ENCODE measurements at places on chromosomes 5 and 9.

DNA sequence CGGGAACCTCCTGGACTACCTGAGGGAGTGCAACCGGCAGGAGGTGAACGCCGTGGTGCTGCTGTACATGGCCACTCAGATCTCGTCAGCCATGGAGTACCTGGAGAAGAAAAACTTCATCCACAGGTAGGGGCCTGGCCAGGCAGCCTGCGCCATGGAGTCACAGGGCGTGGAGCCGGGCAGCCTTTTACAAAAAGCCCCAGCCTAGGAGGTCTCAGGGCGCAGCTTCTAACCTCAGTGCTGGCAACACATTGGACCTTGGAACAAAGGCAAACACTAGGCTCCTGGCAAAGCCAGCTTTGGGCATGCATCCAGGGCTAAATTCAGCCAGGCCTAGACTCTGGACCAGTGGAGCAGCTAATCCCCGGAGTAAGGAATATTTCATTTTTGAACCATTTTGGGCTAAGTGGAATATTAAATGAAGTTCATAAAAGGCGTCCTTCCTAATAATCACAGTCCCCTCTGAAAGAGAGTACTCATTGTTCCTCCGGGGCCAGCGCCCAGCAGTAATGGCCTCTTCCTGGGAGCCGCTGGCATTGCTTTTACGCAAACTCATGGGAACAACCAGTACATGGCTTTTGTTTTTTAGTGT is 23.6 kb downstream of the QRFP start:
- DNase-seq, result no peak

- DNase-seq, result no peak
Measured at GRCh38 chr5:111392181-111392580, 120.2 kb downstream of the STARD4 start.

GRCh38 chr5:77168879-77169244 is 41.6 kb upstream of the PDE8B start:
- DNase-seq, result no peak

DNA sequence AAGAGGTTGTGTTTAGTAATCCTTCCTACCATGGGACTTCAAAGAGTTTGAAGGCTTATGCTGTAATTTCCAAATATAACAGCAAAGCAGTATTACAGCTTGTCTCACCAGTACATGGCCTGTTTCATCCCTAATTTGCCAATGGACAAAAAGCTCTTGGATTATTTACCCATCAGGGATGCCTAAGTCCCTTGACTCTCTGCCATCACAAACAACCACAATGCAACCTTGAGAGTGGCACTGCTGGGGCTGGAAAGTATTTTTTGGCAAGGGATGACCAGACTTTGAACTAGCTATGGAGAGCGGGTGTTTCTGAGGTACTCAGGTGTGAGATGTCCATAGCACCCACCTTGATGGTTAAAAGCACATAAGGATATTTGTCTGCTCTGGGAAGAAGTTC is 9.1 kb downstream of the MAMDC2 start:
- DNase-seq, result no peak

DNA sequence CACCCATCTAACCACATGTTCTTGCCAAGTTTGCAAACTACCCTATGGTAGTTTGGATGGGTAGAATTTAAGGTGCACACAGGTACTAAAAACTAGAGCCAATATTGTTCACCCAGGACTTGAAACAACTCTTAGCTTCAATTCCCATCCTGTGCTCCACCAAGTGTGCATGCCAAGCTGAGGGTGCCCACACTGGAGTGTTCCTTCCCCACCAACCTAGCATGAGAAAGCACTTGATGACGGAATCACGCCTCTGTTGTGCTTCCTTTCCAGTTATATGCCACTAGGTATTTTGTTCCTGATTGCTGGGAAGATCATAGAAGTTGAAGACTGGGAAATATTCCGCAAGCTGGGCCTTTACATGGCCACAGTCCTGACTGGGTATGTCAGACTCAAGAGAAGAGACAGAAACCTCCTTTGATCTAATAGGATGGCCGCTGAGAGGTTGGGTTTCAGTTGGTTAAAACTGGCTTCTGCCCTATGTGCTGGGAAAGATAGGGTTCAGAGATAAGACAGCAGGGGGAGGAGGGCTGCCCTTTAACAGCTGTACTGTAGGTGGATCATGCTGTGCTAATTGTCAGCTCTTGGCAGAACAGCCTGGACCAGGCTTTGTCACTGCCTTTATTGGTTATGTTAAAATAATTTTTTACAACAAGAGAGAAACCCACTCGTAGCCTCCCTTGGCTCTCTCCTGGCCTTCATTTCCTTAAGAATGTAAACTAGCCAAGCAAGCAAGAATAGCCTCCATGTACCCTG is 83.5 kb downstream of the SLC1A1 start:
- no peak for DNase-seq

- no peak for DNase-seq
Measured at GRCh38 chr5:44334622-44335021, 54.6 kb downstream of the FGF10 start.

DNA sequence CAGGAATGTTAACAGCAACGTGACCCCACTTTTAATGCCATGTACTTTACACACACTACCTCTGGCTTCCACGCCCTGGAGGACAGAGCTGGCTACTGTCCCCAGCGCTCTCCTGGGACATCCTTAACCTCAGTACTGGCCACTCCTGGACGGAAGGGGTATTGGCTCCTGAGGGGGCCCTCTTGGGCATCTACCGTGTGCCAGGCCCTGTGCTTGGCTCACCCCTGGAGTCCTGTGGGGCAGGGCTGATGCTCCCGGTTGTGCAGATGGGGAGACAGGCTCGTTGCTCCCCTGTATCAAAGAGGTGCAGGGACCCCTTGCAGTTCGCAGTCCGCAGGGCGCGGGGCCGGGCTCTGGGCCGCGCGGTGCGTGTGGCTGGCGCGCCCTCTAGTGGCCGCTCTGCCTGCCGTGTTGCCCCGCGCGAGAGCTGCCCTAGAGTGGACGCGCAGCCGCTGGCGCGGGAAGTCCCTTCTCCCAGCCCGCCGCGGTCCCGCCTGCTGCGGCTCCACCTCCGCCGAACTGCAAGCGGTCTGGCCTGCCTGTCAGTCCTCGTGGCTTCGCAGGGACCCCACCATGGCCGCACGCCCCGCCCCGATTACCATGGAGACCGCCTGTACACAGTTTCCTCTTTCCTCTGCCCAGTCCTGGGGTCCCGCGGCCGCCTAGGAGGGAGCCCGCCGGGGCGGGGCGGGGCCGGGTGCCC is at the start of gene WDR38:
WDR38 (plus strand) TSS at position 632 of the 703 bp plus-strand sequence. CDS start 72 bp downstream, outside the sequence.
- peak; percentile 88 for DNase-seq

DNA sequence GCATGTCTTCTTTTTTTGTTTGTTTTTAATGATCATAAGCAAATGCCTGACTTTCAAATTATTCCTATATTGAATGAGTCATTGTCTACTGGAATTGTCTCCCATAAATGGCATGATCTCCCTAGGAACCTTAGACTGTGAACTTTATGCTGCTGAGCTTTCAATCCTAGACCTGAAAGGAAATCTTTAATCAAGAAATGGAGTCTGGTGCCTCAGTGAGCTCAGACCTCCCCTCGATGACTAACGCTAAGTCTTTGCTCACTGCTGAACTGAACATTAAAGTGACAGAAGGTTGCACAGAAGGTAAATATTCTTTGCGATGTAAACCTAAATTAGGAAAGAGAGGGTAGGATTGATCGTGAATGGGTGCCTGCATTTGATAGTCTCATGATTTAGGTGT is 745.2 kb upstream of the WWC1 start:
- no peak for DNase-seq

GRCh38 chr5:113062869-113063508 is 86.4 kb downstream of the DCP2 start:
- DNase-seq, result no peak

DNA sequence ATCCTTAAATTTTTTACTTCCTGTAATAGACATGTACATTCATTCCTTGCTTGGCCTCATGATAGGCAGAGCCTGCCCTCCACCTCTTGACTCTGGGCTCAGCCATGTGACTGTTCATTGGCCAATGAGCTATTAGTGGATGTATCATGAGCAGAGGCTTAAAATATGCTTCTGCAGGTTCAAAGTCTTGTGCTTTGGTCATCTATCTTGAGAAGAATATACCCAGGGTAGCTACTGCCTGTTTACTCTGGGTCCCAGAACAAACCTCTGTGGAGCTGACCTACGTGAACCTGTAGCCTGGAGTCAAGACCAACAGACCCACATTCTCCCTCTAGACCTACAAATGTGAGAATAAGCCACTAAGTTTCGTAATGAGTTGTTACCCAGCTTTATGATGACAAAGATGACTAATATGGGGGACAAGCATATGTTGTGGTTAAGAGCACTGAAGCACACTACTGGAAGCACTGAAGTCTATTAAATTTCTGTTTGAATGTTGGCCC is 244.4 kb downstream of the MAST4 start:
- no peak for DNase-seq

DNA sequence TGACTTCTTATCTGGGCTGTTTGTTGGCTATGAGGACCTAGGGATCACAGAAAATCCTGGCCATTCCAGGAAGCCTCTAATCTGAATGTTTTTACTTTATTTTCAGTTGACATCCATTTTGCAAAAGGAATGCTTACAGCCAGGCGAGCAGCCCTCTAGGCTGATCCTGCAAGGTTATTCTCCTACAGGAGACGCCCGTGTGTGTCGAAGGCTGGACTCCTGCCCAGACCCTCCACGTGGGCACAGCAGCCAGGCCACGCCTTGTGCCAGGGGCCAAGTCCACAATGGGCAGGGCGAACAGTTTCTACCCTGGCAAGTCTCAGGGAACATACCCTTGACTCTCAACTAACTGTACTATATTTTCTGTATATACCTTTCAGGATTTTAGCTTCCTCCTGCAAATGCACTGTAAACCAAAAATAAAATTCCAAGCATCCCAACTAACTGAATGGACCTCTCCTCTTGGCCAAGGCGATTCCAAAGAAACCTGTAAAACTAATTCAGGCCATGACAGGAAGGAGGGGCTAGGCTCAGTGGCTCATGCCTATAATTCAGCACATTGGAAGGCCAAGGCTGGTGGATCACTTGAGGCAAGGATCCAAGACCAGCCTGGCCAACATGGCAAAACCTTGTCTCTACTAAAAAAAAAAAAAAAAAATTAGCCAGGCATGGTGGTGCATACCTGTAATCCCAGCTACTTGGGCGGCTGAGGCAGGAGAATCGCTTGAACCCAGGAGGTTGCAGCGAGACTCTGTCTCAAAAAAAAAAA is 5.7 kb downstream of the CMBL start:
- peak; percentile 91 for DNase-seq

DNA sequence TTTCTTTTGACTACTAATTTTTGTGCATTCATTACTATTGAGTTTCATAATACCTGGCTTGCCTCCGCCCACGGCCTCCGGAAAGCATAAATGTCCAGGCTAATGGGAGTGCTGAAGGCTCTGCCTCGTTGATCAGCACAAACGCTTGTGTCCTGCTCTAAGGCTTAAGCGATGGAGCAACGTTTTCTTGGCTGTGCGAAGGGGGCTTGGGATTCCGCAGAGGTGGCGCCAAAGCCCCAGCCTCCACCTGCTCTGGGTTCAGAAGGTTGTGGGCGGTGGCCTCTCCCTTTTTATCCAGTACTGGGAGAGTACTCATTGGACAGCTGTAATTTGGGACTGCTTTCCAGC is 19.7 kb downstream of the ANXA2R start:
- DNase-seq, result no peak

DNA sequence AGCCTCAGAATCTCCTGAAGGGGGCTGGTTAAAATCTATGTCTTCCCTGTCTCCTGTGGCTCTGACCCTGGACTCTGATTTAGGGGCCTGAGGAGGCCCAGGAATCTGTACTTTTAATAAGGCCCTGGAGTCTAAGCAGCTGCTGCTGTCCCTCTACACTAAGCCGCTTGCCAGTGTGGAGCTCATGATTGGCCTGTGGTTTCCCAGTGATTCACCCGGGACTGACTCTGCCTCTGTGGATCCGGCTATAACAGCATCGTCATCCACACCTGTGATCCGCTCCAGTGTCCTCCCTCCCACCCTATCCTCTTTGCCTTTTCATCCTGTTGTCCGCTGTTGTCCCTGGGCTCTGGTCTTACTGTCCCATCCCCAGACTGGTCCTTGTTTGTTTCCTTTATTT is 3.7 kb downstream of the SLC31A2 start:
- DNase-seq, result peak; percentile 80
